ENCODE measurements at places on chromosomes 4 and X.

DNA sequence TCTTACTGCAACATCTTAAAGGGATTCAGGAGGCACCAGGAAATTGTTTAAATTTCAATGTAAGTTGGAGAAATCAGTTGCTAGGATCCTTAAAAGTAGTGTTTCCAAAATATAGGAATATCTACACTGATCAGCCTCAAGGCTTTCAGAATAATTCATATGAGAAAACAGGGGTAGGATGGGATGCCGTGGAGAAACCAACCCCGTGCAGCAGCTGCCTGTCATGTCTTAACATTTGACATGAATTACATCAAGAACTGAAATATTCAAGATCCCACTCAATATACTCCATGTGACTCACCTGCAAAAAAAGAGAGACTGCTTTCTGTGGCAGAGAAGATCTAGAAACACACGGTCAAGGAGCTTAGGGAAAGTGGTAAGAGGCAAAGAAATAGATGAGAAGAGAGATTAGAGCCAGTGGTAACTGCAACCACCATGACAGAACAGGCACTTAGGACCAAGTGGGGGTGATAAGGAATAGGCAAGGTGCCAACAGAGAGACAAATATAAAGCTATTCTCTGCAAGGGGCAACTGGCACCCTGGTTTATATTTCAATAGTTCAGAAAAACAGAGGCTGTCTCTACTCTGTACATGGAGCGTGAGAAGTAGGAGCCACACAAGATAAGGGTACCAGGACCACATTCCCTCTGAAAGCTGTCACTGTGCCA, 64.0 kb downstream of the SLC39A8 start:
- no peak for DNase-seq

DNA sequence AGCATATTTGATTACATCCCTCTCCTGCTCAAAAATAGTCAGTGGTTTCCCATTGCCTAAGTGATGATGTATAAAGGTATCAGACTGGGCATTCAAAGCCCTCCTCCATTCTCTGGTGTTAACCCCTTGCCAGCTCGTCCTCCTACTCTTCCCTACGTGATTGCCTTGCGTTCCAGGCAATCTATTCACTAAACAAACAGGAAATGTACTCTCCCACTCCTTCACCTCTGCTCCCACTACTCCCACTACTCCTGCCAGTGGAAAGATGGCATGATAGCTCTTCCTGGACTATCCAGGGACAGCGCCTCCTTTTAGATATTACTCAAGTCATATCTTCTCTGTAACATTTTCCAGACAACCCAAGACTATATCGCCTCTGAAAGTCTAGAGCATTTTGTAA, 5.8 kb downstream of the DGAT2L6 start:
- no peak for DNase-seq

- no peak for DNase-seq
Measured at GRCh38 chr4:67886281-67886680, 2.5 kb upstream of the TMPRSS11D start.

- peak; percentile 41 for DNase-seq
Measured at GRCh38 chr4:6720202-6720699, 4.3 kb downstream of the BLOC1S4 start.

GRCh38 chr4:77220828-77221613, 64.0 kb downstream of the CCNG2 start:
- peak; percentile 41 for DNase-seq

- DNase-seq = no peak
Measured at GRCh38 chrX:120264341-120264740, 13.7 kb downstream of the ZBTB33 start.

GRCh38 chrX:118350706-118351105, 4.8 kb downstream of the WDR44 start:
- no peak for DNase-seq

DNA sequence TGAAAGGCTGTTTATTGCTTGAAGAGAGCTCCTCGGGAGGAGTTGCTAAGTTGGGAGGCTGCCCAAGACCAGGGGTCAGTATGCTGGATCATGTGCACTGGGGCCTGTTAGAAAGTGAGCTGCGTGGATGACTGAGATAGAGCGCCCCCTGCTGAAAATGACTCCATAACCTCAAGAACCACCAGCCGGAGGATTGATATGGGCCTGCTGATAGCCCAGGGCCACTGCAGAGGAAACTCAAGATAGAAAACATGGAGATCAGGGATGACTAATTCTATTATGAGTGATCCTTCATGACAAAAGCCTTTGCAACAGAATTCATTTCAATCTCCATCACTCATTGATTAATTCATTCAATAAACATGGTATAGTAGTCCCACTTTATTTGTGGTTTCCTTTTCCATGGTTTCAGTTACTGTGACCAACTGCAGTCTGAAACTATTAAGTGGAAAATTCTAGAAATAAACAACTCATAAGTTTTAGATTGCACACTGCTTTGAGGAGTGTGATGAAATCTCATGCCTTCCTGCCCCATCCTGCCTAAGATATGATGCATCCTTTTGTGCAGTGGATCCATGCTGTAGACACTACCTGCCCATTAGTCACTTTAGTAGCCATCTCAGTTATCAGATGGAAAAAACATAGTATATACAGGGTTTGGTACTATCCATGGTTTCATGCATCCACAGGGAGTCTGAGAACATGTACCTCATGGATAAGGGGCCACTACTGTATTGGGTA, 126.7 kb upstream of the MBNL3 start:
- DNase-seq = no peak

- DNase-seq = no peak
Measured at GRCh38 chrX:150574559-150575418, 6.4 kb downstream of the MTM1 start.

GRCh38 chr4:7389719-7390118, 45.0 kb downstream of the PSAPL1 start:
- DNase-seq = no peak

- DNase-seq = no peak
Measured at GRCh38 chr4:1379351-1379781, 26.9 kb downstream of the NKX1-1 start.

DNA sequence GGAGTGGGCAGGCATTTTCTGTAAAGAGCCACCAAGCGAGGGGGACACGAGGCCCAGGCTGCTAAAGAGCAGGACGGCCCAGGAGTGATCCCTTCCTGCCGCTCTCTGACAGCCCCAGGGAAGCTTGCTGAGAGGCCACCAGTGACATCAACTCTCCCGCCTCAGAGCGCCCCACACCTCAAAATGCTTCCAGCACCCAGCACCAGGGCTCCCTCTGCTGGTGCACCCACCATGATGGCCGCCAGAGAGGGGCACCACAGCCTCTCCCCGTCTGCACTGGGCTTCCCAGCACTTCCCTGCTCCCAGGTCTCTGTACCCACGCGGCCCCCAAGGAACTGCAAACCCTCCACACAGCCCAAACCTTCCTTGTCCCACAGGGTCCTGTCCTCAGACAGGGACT, 40.4 kb downstream of the GAK start:
- DNase-seq = no peak

- no peak for DNase-seq
Measured at GRCh38 chrX:96692454-96692853, 7.8 kb downstream of the DIAPH2 start.

DNA sequence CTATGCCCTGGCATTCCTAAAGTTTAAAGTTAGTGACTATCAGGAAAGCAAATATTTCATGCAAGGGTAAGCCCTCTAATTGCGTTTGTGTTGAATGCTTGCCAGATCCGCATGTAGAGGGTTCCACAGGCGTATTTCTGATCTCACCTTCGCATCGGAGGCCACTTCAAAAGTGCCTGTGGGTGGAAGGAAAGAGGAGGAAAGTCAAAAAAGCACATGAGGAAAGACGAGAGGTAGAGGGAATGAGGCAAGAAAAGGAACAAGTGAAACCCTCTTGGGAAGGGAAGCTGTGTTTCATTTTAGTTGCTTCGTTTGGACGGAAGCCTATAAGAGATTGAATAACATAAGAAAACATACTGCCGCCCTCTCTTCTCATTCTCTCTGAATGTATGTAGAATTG, 628.8 kb downstream of the SPRY1 start:
- DNase-seq = peak; percentile 64
